ENCODE measurements at places on chromosomes 7 and 10. TPM values are rescaled to one million over a fixed set of nuclear protein-coding genes. Genes with fewer than 3 reads are reported as not detected.

Gene OR2A5
- total RNA-seq, result not detected

Gene OR2A1
- not detected for total RNA-seq

Gene FFAR4
- total RNA-seq, result not detected

Gene CNNM1
- total RNA-seq, result not detected

Gene IFIT1B
- not detected for total RNA-seq

Gene GPR15LG
- total RNA-seq, result not detected

Gene MET
- total RNA-seq, result 29.5 TPM

Gene PYROXD2
- total RNA-seq, result 5.6 TPM

Measured in ascending aorta (tissue), 2 donors.